Retinal pigment epithelial cell (primary cell): ENCODE measurements at places on chromosomes 2 and 18.
A peak's percentile ranks its signal among the peaks of the same experiment; 100 is the strongest.

DNA sequence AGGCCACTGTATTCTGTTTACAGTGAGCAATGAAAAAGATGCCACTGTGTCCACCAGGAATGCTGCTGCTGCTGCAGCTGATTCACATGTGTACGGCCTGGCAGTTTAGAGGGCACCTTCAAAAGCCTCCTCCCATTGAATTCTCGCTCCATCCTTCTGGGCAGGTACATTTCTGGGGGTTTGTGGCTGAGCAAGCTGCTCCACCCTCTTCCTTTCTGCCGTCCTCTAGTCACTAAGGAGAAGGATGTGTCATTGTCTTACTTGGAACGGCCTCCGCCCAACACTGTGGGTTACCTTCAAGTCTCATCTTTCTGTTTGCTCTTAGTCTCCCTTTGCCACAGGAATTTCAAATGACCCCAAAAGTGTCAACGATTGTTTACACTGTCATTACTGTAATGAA, 182.0 kb downstream of the ZBTB7C start:
- DNase-seq: no peak

DNA sequence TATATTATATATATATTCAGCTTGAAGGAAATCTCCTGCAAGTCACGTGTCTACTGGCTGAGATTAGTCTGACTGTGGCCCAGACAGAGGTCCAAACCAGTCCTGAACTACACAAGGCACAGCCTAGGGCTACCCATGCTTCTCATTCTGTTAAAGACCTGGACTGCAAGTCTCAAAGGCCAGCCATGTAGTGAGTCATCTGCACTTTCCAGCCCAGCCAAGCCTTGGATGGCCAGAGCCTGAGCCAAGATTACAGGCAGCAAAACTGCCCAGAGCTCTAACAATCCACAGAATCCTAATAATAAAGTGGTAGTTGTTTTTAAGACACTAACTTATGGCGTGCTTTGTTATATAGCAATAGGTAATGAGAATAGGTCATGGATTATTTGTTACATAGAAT, 259.6 kb downstream of the SS18 start:
- DNase-seq: peak; percentile 28

DNA sequence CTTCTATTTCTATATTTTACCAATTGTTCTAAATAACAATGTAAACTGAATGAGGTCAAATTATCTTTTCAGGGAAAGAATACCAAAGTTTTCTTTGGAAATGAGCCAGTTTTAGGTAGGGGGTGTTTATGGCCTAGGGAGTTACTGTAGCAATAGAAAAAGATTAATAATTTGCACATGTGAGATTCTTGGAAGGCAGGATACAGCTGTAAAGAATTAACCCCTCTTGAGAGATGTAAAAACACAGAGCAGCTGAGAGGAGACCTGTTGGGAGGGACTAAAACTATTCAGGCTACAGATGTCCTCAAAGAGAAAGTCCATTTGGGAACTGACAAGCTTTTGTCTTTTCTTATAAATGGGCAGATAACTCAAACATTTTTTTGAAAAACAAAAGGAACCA, 182.2 kb downstream of the FIGN start:
- DNase-seq: no peak

DNA sequence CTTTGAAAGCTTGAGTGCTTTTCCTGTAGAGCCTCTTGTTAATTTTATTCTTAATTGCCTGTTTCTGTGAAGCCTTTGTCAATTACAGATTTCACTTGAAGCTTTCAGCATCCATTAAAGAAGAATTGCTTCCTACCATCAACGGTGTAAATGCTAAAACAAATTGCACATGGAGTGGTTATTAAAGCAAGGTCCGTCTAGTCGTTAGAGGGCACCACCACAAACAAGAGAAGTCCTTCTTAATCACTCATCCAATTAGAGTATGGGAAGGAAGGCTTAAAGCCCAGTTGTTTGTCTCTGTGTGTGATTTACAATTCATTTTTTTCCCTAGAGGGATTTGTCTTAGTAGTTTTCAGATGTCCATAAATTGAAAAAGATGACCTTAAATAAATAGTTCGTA, 1.6 kb downstream of the KCNJ3 start:
- DNase-seq: no peak

GRCh38 chr2:234304950-234305349, 191.9 kb downstream of the ARL4C start:
- no peak for DNase-seq

GRCh38 chr2:20599001-20599600, 51.8 kb downstream of the HS1BP3 start:
- no peak for DNase-seq

- DNase-seq: peak; percentile 4
These were observed 105.1 kb downstream of the RDH14 start for GRCh38 chr2:18455236-18455862.

DNA sequence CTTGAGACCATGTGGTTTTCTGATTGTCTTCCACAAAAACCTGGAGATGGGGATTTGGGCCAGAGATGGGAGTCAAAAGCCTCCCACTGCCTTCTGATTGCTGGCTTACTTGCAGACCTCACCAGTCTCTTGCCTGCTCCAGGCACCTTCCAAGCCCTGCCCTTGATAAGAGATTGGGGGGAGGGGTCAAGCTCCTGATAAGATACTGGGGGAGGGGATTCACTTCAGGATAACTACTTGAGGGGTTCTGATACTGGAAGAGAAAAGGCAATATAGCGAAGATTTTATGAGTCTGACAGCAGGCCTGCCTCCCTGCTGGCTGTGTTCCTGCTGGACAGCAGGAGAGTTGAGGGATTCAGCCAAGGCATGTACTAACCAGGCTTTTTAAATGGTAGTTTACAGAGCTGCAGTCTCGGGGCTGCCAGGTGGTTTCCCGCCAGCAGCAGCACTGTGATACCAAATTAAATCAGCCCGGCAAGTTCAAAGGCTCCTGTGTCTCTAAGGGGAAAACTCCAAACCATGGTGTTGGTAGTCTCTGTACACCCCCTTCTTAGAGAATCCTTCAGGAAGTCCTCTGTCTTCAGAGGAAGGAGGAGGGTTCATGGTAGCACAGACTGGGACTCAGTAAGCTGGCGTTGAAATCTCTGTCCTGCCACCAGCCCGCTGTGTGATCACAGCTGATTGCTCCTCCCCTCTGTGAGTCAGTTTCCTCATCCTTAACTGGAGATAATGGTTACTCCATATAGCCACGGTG, 58.3 kb downstream of the FBXO36 start:
- no peak for DNase-seq

- no peak for DNase-seq
These were observed 99.8 kb upstream of the NEUROD1 start for GRCh38 chr2:181780047-181780651.

- DNase-seq: no peak
These were observed 14.4 kb upstream of the RAB17 start for GRCh38 chr2:237604960-237605359.

DNA sequence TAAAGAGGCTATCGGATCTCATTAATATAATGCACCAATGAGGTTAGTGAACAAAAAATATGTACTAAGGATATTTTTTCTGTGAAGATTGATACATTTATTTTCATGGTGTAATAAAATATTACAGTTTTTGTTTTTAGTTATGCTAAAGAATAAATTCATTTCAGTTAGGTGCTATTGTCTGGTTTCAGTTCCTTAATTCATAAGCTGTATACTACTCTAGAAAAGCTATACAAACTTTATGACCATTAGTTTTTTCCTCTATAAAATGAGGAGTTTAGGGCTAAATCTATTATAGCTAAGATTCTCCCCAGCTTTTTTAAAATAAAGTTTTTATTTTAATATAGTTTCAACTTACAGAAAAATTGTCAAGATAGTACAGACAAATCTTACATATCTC, 1311.7 kb upstream of the NXPH2 start:
- no peak for DNase-seq

DNA sequence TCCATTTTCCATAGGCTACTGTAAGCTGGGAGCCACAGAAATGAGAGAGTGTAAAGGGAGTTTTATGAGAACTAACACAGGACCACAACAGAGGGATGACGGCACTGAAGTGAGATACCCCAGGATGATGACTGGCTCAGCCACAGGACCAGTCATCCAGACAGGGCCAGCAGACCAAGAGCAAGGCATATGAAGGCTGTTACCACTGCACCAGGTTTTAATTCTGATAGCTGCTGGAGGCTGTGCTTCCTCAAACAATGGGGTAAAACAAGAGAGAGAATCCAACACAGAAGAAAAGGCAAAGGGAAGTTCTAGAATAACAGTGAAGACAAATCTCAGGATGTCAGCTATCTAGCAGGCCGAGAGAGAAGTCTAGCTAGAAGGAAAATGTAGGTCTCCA, 94.9 kb downstream of the BCL2 start:
- DNase-seq: no peak

DNA sequence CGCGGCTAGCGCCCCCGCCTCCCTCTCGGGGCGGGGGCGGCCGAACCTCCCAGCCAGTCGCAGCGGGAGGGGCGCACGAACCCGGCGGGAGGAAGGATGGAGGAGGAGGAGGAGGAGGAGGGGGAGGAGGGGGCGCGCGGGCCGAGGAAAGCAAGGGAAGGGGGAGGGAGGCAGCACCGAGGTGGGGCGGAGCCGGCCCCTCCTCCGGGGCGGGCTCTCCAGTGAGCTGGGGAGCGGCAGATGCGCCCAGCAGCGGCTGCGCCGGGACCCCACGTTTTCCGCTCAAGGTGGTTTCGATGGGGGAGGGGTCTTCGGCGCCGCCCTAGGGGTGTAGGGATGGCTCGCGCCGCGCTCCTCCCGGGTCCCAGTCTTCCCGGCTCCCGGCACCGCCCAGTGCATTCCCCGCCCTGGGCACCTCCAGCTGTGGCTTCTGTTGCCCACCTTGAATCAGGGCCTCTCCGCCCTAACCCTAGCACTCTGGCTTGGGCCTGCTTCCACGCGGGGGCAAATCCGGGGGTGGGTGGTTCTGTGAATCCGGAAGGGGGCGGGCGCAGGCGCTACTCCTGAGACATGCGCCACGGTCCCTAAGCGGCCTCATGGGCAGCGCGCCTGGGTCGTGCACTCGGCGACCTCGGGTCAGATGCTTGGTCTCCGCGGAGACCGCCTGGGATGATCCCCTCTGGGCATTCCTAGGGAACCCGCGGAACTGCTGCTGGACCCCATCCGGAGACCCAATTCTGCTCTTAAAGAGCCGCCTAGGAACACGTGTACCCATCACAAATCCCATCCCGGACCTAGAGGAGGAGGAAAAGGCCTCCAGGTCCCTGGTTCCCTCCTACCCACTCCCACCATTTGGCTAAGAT, at the start of gene FBXO41:
Gene FBXO41, minus strand, starts transcription at position 183 of the 863 bp plus-strand sequence. CDS start 14,848 bp downstream, outside the sequence.
- DNase-seq: no peak

DNA sequence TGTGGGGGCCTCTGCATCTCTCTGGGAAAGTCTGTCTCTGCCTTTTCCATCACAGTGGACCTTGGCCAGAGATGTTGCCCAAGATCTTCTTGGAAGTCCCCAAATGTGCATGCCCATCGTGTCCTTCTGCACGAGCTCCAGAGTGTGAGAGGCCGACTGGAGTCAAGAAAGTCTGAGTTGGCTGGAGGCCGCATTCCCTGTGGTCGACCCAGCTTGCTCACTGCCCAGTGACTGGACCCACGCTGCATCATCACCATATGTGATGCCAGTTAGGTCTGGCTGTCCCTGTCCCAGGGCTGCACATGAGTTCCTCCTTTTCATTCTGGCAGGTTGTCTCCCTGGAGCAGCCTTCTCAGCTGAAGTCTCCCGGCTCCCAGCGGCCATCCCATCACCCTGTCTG, 93.8 kb downstream of the ARL4C start:
- no peak for DNase-seq

GRCh38 chr2:174717273-174717672, 47.0 kb downstream of the CHRNA1 start:
- no peak for DNase-seq

GRCh38 chr2:43818761-43819160, 19.9 kb downstream of the ABCG5 start:
- peak; percentile 48 for DNase-seq

DNA sequence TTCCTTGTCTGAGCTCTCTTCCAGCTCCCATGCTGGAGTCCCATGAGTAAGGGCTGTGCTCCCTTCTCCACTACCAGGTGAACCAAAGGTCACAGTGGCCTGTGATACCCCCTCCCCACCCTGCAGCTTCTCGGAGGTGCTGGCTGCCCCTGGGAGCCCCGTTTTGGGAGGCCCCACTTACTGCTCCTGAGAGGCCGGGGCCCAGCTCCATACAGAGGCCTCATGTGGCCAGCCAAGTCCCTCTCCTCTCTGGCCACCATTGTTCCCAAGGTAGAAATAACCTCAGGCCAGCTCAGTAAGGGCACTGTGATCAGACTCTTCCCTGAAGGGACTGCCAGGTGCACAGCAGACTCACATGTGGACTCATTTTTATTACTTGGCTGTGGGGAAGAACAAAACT, 6.0 kb downstream of the RAB11FIP5 start:
- no peak for DNase-seq

- no peak for DNase-seq
These were observed 94.9 kb downstream of the SLC4A3 start for GRCh38 chr2:219722276-219722879.

DNA sequence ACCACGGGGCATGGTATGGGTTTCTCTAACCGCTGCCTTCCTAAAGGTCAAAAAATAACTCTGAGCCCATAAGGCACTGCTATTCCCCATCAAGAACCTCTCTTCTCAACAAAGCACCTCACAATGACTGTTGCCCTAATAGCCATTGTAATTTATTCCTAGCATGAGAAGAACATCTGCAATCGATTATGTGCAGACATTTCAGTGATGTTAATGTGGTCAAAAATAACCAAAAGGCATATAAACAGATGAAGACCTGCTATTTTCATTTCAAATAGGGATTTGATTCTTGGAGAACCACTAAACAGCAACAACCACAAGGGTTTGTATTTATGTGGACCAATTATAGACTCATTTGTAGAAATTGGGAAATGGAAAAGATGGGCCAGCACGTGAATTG, 356.6 kb downstream of the FBXO15 start:
- DNase-seq: no peak
